Naive thymus-derived CD8-positive, alpha-beta T cell (primary cell): ENCODE measurements at places on chromosomes 1 and 21.

- no peak for DNase-seq
Measured at GRCh38 chr1:234863551-234863971, 253.6 kb upstream of the IRF2BP2 start.

- DNase-seq: no peak
Measured at GRCh38 chr21:41783476-41784180, 16.8 kb upstream of the RIPK4 start.

- no peak for DNase-seq
Measured at GRCh38 chr1:244273845-244274619, 177.7 kb downstream of the ADSS2 start.

GRCh38 chr1:59716832-59717231 lies 97.9 kb upstream of the HOOK1 start:
- no peak for DNase-seq

DNA sequence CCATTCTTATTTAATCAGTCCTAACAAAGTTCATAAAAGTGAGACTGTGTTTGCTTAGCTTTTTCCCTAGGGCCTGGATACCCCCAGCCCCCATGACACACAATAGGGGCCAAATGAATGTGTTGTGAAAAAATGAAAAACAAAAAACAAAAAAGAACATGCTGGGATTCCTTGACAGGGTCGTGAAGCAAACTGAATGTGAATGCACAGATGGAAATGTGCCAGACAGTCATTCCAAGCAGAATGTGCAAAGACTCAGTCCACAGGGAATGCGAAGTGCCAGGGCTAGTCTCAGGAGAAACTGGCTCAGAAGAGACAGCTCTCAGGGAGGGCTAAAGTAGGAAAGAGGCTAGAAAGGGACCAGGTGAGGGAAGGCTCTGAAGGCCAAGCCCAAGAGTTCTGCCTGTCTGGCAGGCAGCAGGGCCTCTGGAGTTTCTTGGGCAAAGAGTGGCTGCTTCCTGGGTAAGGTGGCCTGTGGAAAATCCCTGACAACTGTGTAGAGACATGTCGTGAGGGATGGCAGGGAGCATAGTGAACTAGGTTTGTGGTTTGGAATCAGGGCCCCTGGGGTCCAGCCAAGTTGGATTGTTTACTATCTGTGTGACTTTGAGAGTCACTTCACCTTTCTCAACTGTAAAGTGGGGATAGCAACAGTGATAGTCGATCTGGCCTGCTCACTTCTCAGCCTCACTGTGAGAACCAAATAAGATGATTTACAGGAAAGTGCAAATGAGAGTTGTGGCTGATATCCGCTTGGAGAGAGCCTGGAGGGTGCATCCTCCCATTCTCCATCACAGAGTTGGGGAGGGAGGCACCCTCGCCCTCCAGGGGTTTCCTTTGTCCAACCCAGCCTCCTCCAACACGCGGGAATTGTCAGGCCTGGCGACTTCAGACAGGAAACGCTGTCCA lies 1.2 kb upstream of the ADAM15 start:
- DNase-seq: no peak

GRCh38 chr1:90716243-90716551 lies 905 bp downstream of the BARHL2 start:
- DNase-seq: no peak

GRCh38 chr21:44919111-44919912 lies 1.4 kb downstream of the ITGB2 start:
- no peak for DNase-seq

GRCh38 chr1:224430511-224431113 lies 4.0 kb downstream of the WDR26 start:
- no peak for DNase-seq

DNA sequence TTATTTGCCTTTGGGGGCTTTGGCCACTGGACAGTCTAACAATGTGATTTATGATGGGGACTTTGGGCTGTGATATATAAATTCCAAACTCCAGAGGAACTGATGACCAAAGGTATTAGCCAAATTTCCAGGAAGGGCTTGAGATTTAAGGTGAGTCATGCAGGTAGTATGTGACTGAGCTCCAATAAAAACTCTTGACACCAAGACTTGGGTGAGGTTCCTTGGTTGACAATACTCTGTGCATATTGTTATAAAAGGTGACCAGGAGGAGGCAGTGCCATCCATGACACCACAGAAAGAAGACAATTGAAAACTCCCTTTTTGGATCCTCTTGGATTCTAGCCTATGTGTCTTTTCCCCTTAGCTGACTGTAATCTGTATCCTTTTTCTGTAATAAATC lies 392.7 kb upstream of the LRRC7 start:
- no peak for DNase-seq

DNA sequence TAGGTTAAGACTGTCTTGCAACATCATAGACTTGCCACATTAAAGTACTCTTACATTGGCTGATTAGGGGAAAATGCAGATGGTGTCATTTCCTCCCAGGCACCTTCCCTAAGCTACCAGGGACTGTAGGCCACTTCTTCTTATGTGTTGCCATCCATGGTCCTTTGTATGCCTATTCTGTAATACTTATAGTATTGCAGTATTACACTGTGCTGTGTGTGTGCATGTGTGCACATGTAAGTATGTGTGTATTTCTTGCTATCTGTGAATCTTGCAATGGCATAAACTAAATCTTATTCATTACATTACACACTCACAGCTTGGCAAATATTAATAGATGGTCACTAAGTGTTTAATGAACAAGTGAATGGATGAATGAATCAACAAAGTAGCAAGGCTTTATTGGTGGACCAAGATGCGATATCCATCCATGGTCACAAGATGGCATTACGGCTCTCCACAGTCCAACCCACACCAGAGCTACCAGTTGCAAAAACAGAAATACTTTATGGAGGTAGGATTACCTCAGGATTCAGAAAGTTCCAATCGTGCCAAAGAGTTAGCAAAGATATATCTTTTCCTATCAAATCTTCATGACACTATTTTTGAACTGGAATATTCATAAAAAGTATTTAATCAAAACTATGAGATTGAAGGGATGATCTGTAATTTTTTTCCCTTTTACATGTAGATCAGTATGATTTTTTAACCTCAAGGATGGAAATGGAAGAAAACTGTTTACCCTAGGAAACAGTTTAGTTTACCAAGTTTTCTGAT lies 160.2 kb downstream of the DENND1B start:
- DNase-seq: no peak

- DNase-seq: no peak
Measured at GRCh38 chr1:232709386-232709785, 79.5 kb upstream of the SIPA1L2 start.

DNA sequence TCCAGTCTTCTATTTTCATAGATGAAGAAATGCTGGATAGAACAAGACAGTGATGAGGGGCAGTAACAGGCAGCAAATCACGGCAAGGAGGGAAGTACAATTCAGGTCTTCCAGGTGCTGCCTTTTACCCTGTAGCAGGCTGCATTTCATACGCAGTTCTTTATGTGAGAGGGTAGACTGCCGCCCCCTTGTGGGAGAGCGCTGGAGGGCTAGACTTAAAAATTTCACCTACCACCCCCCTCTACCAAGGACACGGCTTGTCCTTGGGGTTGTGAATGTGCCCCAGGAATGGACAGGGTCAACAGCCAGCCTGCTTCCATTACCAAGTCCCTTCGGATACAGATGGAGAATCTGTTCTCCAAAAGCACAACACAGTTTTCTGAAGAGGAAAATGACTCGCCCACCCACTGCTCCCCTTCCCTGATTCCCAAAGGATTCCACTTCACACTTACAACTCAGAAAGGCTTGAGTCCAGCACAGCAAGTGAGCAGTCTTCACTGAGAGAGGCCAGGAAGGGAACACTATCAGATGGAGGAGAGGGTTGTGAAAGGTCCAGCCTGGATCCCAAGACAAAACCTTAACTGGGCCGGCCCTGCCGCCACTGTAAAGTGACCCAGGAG lies 7.4 kb downstream of the WDR77 start:
- DNase-seq: peak; percentile 46

DNA sequence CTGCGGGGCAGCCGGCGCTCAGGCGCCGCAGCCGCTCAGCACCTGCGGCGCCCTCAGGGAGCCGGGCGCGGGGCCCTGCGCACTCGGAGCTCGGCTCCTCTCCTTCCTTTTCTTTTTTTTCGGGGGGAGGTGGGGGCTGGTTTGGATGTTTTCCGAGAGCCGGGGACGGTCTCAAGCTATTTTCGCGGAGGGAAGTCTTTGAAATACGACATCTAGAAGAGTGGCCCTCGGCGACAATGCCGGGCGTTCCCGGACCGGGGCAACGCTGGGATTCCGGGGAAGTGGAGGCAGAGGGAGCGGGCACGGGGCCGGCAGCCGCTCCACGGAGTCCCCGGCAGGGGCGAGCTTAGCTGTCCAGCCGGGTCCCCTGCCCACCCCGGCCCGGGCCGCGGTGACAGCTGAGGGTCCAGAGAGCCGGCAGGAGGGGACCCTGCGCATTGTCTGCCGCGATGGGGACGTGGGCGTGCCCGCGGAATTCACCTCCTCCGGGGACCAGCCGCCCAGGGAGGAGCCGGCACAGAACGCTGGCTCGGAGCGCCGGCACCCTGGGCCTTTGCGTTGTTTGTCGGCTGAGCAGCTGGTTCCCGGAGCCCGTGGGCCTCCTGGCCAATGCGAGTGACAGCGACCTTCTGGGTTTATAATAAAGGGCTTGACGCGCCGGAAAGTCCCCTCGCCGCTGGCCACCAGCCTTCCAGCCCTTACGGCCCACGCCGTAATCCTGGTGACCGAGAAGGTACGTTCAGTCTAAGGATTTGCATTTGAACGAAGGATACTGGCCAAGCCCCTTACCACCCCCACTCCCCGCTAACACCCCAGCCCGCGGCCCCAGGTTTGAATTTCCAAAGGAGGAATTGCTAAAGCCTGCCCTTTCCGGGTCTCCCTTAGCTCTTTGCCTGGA lies 582 bp downstream of the SLC37A1 start:
- DNase-seq: peak; percentile 56

- DNase-seq: no peak
Measured at GRCh38 chr1:150574260-150575071, 4.9 kb downstream of the MCL1 start.

DNA sequence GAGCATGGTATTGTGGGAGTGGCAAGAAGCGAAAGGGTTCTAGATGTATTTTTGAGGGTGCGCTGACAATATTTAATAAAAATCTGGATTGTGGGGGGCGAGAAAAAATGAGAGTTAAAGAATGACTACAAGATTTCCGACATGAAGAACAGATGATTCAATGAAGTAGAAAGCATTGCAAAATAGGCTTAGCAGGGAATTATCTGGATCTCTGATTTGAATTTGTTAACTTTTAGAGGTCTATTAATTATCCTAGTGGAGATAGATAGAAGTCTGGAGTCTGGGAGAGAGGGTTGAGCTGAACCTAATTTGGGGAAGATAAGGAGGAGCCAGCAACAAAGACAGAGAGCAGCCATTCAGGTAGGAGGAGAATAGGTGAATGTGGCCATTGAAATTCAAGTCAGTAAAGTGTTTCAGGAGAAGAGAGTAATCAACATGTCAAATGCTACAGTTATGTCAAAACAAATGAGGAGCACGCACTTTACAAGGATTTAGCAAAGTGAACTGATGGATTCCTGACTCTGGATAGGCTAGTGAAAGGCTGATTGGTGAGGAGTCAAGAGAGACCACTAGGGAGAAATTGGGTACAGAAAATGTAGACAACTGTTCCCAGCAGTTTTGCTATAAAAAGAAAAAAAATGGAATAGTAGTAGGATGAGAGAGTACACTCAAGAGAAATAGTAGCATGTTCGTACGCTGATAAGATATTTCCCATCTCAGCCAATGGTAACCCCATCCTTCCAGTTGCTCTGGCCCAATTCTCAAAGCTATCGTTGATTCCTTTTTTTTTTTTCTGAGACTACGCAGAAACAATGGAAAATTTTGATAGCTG lies 393.2 kb upstream of the CXADR start:
- no peak for DNase-seq

GRCh38 chr1:212238552-212238951 lies 46.7 kb upstream of the PPP2R5A start:
- DNase-seq: no peak

GRCh38 chr21:30306884-30307283 lies 13.2 kb downstream of the KRTAP26-1 start:
- DNase-seq: no peak

- DNase-seq: peak; percentile 50
Measured at GRCh38 chr1:201408176-201408833, 9.2 kb upstream of the LAD1 start.

- no peak for DNase-seq
Measured at GRCh38 chr1:102872097-102872496, 236.2 kb downstream of the COL11A1 start.

- no peak for DNase-seq
Measured at GRCh38 chr21:26844258-26845065, 747 bp downstream of the ADAMTS1 start.

DNA sequence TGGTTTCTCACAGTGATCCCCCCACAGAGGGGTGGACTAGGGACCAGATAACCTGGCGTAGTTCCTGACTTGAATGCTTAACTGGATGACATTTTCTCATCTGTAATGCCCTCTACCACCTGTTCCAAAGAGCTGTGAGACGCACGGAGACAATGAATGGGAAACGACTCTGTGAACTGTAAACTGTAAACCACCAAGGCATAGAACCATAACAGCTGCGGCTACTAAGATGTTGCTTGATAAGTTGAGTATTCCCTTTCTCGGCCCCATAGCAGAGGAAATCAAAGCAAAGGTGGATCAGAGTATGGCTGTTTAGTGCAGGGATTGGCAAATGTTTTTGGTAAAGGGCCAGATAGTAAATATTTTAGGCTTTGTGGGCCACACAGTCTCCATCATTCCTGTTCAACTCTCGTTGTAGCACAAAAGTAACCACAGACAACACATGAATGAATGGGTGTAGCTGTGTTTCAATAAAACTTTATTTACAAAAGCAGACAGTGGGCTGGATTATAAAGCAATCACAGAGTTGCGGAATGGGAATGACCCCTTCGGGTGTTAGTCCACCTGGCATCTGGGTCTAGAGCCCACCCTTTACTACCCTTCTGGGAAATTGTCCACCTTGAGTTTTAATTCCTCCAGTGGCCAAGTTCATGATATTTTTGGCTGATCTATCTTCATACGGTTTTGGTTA lies 315.2 kb downstream of the RPS6KC1 start:
- no peak for DNase-seq

DNA sequence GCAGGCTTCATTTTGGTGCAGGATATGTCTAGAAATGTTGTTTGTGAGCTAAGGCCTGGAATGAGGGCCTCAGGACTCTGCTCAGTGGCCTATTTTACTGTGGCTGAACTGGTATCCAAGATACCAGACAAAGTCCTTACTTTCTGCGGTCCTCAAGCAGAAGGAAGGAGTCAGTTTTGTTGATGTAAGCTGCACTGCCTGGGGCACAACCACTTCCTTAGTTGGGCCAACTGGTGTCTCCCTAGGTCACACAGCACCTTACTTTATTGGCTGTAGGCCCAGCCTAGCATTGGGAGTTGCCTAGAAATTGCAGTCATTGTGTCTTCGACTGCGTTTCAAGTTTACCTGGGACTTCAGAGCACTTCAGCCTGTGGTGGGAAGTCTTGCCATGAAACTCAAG lies 1322.7 kb downstream of the AMY1C start:
- no peak for DNase-seq

- DNase-seq: no peak
Measured at GRCh38 chr1:225592362-225593025, 60.4 kb downstream of the ENAH start.

- no peak for DNase-seq
Measured at GRCh38 chr1:246771366-246771765, 47.2 kb downstream of the SCCPDH start.
